ENCODE measurements at places on chromosomes 7 and 10.

- no peak for DNase-seq
These were observed 22.4 kb upstream of the FAM13C start for GRCh38 chr10:59384761-59385160.

DNA sequence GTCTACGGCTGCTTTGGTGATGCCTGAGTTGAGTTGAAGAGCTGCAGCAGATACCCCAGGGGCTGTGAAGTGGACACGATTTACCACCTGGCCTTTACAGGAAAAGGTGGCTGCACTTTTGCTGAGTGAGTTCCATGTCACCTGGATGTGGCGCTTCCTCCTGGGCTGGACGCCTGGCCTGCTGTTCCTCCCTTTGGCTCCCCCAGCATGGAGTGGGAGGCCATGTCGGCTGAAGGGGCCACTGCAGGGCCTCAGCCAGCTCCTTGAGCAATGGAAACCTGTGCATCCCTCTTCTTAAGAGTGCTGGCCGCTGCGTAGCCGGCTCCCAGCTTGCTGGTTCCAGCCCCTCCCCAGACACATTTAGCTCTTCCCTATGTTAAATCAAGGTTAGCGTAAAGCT is 221.0 kb downstream of the GLRX3 start:
- no peak for DNase-seq

GRCh38 chr7:33901199-33901598 is 4.1 kb upstream of the BMPER start:
- no peak for DNase-seq

- no peak for DNase-seq
These were observed 42.0 kb upstream of the BRAF start for GRCh38 chr7:140966561-140967233.

GRCh38 chr7:46764100-46764936 is 817.6 kb downstream of the TNS3 start:
- DNase-seq = no peak

Data from hypothalamus (tissue), 51 donors.